ENCODE measurements at places on chromosomes 11 and 22.

GRCh38 chr11:126683766-126684728 is 316.5 kb downstream of the KIRREL3 start:
- no peak for DNase-seq

- peak; percentile 27 for DNase-seq
These were observed 1.3 kb downstream of the DENND5A start for GRCh38 chr11:9263840-9264315.

GRCh38 chr22:19766511-19767426 is 6.2 kb downstream of the TBX1 start:
- no peak for DNase-seq

DNA sequence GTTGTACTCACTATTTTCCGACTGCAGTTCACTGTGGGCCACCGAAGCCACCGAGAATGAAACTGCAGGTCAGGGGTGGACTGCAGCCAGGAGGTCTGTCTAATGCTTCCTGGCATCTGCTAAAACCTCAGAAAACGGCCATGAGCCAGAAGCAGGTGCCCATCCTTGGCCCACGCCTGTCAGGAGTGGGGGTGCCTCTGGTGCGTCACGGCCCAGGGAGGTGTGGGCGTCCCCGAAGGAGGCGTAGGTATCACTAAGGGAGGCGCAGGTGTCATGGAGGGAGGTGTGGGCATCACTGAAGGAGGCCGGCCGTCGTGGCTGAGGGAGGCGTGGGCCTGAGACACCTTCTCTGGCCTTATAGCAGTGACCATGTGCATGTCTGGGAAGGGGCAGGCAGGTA is 456.2 kb downstream of the TBC1D22A start:
- no peak for DNase-seq

DNA sequence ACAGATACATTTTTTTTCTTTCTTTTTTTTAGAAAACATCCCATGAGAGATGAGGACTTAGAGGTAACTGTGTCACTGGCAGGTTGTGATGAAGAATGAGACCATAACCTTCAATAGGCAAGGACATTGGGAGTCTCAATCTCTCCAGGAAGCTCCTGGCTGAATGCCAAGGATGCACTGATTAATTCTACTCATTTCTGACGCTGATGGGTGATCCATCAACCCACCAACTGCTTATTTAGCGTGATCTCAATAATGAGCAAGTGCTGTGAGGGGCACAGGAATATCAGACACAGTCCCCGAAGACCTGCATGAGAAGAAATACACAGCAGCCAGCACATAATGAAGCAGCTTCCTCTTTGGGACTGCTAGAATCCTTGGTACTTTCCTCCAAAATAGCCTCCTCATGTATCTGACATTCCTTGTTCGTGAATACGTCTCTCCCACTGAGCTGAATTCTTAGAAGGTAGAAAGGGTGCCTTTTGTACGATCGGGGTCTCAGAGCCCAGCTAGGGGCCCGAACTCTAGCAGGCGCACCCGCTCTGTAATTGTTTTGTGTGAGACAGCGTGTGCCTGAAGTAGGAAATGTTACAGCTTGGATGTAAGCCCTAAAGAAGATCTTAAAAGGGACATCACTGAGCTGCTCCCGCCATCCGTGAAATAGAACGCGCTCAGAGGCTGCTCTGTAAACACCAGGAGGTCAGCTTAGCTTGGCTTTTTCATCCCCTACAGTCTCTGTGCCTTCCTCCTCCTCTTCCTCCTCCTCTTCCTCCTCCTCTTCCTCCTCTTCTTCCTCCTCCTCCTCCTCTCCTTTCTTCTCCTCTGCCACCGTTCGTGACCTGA is 7.2 kb downstream of the CLMP start:
- DNase-seq, result no peak

GRCh38 chr22:35315141-35315854 is 15.6 kb downstream of the TOM1 start:
- no peak for DNase-seq

DNA sequence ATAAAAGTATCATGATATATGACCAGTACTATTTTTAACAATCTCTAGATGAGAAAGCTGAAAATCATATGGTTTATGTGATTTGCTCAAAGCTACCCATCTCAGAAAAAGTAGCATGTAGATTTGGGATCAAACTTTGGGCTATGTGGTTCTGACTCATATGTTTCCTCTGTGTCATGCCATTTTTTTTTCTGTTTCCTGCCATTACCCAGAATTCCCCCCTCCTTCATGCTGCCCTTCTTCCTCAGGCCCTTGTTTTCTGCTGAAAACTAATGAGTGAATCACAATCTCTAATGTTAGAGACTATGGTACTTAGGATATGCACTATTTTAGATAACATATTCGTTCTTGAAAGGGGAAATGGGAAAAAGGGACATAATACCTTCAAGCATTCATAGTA is 80.7 kb downstream of the JRKL start:
- DNase-seq, result no peak

- peak; percentile 74 for DNase-seq
These were observed 135.7 kb downstream of the TMEM135 start for GRCh38 chr11:87173185-87174039.

- no peak for DNase-seq
These were observed 26.0 kb upstream of the FLI1 start for GRCh38 chr11:128667873-128668272.

- DNase-seq, result no peak
These were observed 260.6 kb downstream of the CNTN5 start for GRCh38 chr11:99281331-99281730.

- no peak for DNase-seq
These were observed 68.1 kb upstream of the SLC22A12 start for GRCh38 chr11:64522843-64523380.

DNA sequence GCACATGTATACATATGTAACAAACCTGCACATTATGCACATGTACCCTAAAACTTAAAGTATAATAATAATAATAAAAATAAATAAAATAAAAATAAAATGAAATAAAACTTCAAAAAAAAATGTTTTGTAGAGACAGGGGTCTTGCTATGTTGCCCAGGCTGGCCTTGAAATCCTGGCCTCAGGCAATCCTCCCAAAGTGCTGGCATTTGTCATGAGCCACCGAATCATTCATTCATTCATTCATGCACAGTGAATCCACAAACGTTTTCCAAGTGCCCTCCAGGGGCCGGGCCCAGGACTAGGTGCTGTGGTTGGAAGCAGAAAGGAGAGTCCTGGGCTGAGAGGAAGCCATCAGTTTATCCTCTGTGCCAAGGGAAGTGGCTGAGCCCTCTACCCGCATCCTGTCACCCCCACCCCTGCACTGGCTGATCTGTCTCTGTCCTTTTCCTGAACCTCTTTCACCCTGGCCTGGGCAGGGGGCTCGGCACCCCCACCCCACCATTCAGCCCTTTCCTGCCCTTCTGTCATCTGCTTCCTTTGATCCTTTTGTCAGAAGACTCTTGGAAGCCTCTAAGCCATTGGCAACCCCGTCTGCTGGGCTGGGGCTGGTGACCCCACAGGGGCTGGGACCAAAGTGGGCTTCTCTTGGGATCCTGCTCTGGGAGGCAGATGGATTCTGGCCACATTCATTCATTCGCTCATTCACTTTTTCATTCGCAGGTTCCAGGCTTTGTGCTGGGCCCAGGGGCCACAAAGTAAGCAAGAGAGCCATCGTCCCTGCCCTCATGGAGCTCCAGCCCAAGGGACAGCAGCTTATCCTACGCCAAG is 84.3 kb downstream of the IGLL1 start:
- DNase-seq, result no peak

- no peak for DNase-seq
These were observed 11.4 kb upstream of the CD44 start for GRCh38 chr11:35127619-35128018.

GRCh38 chr11:98835335-98835734 is 185.4 kb upstream of the CNTN5 start:
- DNase-seq, result peak; percentile 11

GRCh38 chr11:45607995-45608394 is 57.4 kb downstream of the CHST1 start:
- DNase-seq, result peak; percentile 20

DNA sequence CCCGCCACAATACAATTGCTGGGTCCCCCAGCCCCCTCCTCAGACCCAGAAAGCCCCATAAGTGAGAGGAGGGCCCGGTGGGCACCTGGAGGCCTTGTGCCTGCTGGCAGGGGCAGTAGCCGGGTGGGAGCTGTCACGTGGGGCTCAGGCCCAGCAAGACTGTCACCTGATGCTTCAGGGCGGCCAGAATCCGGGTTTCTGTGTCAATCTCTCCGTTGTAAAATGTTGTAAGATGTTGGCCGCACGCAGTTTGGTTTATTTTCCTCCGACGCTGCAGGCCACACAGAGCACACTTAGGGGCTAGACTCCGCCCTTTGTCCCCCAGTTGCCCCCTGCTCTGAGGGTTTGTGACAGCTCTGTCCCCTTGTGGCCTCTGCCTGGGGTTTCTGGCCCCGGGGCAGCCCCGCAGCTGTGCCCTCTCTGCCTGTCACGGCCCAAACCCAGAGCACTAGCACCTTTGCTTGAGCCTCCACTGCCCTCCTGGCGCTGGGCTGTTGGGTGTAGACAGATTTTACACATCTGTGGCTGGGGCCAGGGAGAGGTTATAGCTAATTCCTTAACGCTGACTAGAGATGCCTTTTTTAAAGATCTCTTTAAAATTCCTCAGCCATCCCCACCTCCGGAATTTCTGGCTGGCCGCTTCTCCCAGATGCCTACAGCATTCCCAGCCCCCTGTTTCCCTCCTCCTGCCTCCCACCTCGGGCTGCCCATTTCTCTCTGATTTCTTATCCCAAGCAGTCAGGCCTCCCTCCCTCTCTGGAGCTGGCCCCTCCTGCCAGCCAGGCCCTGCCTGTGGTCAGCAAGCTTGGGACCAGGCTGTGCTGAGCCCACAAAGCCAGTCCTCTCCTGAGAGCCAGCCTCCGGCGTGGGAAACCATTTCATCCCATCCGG is 3.2 kb upstream of the PRR5 start:
- DNase-seq, result peak; percentile 67

- peak; percentile 27 for DNase-seq
These were observed 123.9 kb downstream of the CTNND1 start for GRCh38 chr11:57885298-57886050.

DNA sequence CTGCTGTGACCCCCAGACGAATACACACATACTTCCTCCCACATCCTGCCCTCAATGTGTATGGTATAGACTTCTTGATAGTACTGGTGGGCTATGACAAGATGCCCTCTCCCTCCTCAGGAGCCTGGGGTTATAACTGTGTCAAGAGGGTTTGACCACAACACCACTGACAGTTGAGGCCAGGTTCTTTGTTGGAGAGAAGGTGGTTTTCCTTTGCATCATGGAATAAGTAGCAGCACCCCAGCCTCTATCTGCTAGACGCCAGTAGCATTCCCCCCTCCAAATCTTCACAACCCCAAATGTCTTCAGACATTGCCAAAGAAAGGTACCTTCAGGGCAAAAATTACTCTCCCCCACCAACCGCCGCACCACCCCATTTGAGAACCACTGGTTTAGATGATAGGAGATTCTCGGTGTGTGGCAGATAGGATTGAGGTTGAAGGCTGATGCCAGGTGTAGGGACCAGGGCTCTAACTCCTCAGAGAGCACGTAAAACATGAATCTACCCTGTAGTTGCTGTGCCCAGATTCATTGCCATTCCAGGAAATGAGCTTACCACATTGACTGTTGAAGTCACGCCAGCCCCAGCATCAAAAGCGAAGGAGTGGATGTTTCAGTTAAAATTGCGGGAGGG is 5.5 kb upstream of the MYO18B start:
- no peak for DNase-seq

DNA sequence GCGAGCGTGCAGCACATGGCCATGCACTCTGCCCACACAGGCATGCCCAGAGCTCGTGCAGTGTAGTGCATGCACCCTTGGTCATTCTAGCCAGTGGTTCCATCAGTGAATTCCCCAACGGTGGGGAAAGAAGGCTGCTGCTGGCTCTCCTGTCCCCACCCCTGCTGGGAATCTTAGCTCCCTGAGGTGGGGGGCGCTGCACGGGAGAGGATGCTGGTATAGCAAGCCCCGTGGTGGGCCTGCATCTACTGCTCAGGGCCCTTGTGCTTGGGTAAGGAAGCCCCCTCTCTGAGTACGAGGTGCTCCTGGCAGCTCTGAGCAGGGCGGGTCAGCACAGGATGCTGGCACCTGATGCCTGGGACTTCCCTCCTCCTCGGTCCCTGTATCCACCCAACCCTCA is 18.5 kb upstream of the BAIAP2L2 start:
- no peak for DNase-seq

DNA sequence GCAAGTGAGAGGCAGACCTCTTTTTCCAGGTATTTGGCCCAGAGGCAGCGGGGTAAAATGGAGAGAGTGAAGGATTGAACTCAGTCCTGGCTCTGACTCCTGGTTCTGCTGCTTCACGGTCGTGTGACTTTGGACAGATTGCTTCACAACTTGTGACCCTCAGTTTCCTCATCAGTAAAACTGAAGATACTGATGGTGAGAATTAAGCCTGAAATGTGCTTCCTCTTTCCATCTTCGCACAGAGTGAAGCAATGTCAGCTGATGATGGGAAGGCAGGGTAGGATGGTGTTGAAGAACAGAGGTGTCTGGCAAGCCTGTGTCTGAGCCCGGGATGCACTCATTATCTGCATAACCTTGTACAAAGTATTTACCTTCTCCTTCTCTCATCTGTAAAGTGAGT is 59.0 kb downstream of the UBASH3B start:
- no peak for DNase-seq

- no peak for DNase-seq
These were observed 33.9 kb downstream of the ANO1 start for GRCh38 chr11:70112017-70112434.

- no peak for DNase-seq
These were observed 1110.4 kb downstream of the BRD1 start for GRCh38 chr22:48717076-48717810.

DNA sequence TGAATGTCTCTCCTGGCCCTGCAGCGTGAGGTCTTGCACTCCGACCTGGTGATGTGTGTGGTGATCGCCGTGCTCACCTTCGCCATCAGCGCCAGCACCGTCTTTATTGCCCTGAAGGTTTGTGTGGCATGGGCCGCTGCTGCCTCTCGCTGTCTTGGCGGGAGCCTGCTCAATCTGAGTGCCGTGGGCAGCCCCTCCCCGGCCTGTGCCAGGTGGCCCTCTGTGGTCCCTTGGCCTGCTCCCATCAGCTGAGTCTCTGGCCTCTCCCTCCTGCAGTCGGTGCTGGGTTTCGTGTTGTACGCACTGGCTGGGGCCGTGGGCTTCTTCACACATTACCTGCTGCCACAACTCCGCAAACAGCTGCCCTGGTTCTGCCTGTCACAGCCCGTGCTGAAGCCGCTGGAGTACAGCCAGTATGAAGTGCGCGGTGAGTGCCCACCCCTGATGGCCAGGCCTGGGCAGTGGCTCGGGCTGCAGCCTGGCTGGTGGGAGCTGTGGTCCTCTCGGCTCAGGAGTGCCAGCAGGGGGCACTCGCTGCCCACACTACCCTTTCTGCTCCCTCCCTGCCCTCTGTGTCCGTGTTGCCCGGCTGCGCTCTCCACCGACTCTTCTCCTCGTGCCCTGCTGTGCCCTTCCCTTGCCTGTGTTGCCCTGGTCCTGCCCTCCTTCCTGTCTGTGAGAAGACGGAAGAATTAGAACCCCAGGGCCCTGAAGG is 10.2 kb downstream of the PCNX3 start:
- peak; percentile 37 for DNase-seq

GRCh38 chr11:116631201-116631600 is 141.6 kb downstream of the BUD13 start:
- no peak for DNase-seq

- DNase-seq, result no peak
These were observed 1.3 kb downstream of the LRRC51 start for GRCh38 chr11:72081821-72082453.

All from amniotic epithelial cell (primary cell).